ENCODE measurements at places on chromosomes 5 and 9. TPM values are rescaled to one million over a fixed set of nuclear protein-coding genes. Genes with fewer than 3 reads are reported as not detected.

The GMCL2 gene
- 0.39 TPM for total RNA-seq

The OGN gene
- 3.7 TPM for total RNA-seq

The SOHLH1 gene
- total RNA-seq = 0.16 TPM

GRCh38 chr5:139382807-139383206 is 290 bp downstream of the SLC23A1 start:
- no peak for ATAC-seq

GRCh38 chr5:127886081-127886480 is 182.9 kb downstream of the CCDC192 start:
- ATAC-seq = no peak

GRCh38 chr5:151757233-151758140 is 944 bp downstream of the ATOX1 start:
- ATAC-seq = no peak

DNA sequence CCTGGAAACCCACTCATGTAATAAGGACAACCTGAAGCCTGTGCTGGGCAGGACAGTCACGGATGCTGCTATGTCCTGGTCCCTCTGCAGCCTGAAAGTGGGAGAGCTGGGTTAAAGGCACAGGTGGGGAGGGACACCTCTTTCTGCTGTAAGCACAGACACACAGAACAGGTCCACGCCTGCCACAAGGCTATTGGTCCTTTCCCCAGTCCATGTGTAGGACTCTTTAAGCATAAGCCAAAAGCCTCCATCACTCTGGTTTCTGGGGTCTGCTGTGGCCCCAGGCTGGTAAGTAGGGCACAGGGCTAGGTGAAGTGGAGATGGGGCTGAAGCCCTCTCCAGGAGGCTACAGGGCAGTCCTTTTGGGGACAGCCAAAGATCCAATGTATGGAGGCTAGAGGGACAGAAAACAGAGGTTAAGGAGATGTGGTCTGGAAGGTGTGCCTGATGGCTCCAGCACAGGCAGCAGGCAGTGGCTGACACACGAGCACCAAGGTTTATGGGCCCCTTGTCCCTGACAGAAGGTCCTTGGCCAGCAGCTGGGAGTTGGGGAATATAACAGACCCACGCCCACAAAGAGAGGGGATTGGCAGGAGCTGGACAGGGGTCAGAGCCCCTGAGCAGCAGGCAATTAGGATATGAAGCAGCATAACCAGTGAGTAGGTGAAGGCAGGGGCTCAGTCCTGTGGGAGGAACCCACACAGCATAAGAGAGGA is 203.6 kb upstream of the MVB12B start:
- no peak for ATAC-seq

DNA sequence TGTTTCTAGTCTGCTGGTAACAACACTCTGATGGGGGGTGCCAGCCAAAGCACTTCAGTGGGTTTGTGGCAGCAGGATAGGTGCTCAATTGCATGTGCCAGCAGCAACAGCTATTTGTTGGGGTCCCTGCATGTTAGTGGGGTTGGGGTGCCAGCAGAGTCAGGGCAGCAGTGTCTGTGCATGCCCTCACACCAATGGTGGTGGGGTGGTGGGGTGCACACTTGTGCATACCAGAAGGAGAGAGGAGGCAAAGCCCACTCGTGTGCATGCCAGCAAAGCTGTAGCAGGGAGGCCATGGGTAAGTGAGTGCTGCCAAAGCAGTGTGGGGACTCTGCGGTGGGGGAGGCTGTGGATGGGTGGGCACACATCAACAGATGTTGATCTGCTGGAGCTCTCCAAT is 232.2 kb downstream of the GABRG2 start:
- ATAC-seq = no peak

- peak; percentile 75 for ATAC-seq
Observed at GRCh38 chr9:72485821-72486593, 35.4 kb upstream of the TMC1 start.

- ATAC-seq = no peak
Observed at GRCh38 chr9:125996791-125997190, 249.6 kb downstream of the PBX3 start.

- no peak for ATAC-seq
Observed at GRCh38 chr9:4923580-4924544, 61.2 kb upstream of the JAK2 start.

DNA sequence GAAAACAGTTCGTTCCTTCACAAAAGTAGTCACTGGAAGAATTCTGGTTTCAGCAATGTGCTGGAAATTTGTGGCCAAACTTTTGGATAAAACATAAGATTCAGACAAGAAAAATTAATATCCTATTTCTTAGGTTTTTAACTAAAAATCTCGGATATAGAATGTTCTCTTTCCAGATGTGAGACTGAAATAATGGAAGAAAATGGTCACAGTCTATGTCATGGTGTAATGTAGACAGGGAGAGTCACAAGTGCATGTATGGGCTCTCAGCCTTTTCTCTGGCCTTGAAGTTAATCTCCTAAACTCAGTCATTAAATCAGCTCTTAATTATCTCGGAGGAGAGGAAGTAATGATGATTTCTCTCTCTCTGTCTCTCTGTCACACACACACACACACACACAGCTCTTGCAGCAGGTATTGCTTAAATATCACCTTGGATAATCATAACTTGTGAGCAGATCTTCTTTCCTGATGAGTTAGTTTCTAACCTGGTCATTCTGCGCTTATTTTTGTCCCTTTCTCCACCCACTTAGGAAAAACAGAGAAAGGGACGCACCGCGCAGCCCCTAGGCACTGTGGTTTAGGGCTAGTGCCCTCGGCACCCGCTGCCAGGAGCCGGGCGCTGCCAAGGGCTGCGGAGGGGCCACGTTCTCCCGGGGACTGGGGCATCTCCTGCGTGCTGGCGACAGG is 672 bp upstream of the ITGA2 start:
- ATAC-seq = no peak

All from motor neuron (in vitro differentiated cells).